T follicular helper cell (primary cell): ENCODE measurements at places on chromosomes 4 and X.

GRCh38 chr4:70269674-70270073 is 27.3 kb downstream of the CSN3 start:
- DNase-seq: no peak

DNA sequence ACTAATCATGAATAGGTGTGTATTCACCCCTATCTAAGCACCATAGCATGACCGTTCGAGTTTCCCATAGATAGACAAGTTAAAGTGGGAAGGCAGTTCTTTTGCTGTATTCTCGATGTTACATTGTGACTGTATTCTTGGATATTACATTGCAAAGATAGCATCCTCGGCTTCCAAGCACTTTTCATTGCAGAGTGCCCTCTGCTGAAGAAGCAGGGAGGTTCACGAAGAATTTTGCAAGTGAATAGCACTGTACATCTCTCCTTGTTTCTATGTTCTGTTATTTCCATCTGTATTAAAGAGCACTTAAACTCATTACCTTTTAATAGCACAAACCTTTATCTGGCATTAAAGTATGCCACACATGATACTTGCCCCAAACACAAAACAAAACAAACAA is 426.7 kb upstream of the ARX start:
- no peak for DNase-seq

- no peak for DNase-seq
These were observed 261.6 kb downstream of the ARHGAP24 start for GRCh38 chr4:85736571-85736970.

GRCh38 chr4:163666332-163666873 is 171.9 kb downstream of the TMA16 start:
- DNase-seq: no peak

DNA sequence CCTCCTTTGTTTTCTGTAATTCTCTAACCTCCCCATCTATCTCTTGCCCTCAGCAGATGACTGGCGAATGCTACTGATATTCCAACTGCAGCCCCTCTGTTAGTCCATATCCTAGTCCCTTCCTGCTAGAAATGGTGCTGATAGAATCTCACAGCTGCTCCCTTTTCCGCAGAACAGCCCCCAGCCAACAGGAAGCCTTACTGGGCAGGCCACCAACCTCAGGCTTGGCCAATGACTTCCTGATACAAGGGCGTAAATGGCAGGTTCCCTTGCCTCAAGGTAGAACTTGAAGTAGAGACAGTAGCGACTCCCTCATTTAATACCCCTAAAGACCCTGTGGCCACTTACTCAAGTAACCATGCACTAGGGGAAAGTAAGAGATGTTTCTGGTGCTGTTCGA is 26.7 kb upstream of the SLC2A9 start:
- DNase-seq: no peak

DNA sequence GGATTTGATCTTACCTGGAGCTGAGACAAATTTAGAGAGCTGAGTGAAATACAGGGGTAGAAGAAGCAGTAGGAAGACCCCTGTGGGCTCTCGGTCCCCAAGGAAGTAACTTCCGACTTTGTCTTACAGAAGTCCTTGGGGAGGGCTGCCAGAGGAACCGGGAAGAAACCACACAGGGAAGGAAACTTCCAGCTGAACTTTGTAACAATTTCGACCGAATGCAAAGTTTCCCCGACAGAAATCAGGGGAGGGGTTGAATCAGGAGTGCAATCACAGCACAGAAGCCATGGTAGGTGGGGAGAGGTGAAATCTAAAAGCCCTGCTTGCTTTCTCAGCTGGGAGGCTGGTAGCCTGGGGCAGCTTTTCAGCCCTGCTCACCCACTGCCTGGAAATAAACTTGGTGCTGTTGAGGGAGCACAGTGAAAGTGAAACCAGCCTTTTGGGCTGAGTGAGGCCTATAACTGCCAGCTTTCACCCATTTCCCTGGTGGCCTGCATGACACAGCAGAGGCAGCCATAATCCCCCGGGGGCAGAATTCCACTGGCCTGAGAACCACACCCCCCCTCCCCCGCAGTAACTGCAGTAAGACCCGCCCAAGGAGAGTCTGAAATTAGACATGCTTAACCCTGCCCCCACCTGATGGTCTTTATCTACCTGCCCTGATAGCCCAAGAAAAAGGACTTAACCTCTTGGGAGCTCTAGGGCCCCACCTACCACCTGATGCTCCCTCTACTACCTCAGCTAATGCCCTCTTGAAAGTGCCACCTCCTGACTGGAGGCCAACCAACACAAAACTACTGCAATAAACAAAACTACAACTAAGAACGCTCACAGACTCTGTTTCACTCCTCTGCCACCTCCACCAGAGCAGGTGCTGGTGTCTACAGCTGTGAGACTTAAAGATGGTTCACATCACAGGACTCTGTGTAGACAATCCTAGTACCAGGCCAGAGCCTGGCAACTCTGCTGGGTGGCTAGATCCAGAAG is 248.2 kb downstream of the PARM1 start:
- no peak for DNase-seq
